Small intestine (tissue), 16 donors: ENCODE measurements at places on chromosomes 3 and 15. TPM values are rescaled to one million over a fixed set of nuclear protein-coding genes. Genes with fewer than 3 reads are reported as not detected.

LIPC gene
- polyA plus RNA-seq = 0.07 TPM

MRAS gene
- 4.4 TPM for polyA plus RNA-seq

PSTPIP1 gene
- polyA plus RNA-seq = 1.8 TPM

CELSR3 gene
- 2.8 TPM for polyA plus RNA-seq

SCN5A gene
- 0.27 TPM for polyA plus RNA-seq

STRA6 gene
- 0.27 TPM for polyA plus RNA-seq

SLC51B gene
- 242 TPM for polyA plus RNA-seq

OSTN gene
- polyA plus RNA-seq = not detected

THBS1 gene
- 69.8 TPM for polyA plus RNA-seq

LMAN1L gene
- 0.46 TPM for polyA plus RNA-seq

GRCh38 chr3:77079988-77080610, 40.2 kb downstream of the ROBO2 start:
- DNase-seq = no peak

- no peak for DNase-seq
These were observed 17.7 kb upstream of the PRR23E start for GRCh38 chr3:127175272-127175671.

GRCh38 chr3:25711090-25711489, 46.4 kb upstream of the TOP2B start:
- DNase-seq = no peak

GRCh38 chr3:30407651-30408050, 198.8 kb upstream of the TGFBR2 start:
- no peak for DNase-seq

DNA sequence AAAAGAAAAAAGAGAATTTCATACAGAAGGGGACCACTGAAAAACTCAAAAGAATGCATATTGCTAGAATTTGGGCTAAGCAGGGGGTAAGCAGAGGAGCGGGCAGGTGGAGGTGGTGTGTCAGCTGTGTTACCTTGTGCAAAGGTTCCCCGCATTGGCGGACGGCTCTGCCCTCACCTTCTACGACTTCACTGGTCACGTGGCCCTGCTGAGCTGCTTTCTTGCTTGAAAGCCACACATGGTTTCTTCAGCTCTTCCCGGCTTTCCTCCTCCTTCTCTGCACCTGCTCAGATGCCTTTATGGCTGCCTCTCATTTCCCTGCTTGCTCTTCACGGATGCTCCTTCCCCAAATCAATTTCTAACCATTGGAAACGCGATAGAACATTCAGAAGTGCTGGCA, 30.5 kb downstream of the FAH start:
- DNase-seq = no peak
